ENCODE measurements at places on chromosomes 12 and 14. TPM values are rescaled to one million over a fixed set of nuclear protein-coding genes. Genes with fewer than 3 reads are reported as not detected.

The GALNT16 gene
- 10.3 TPM for total RNA-seq

The LIN7A gene
- 37.9 TPM for total RNA-seq

The GPR68 gene
- total RNA-seq: 4.4 TPM

The CCDC60 gene
- total RNA-seq: not detected

The CEBPE gene
- not detected for total RNA-seq

The GALNT6 gene
- not detected for total RNA-seq

The MAGOHB gene
- total RNA-seq: 31.0 TPM

The ADAM21 gene
- total RNA-seq: not detected

The DACT1 gene
- total RNA-seq: 269 TPM

The CKAP4 gene
- total RNA-seq: 19.7 TPM

The LGMN gene
- total RNA-seq: 28.8 TPM

The C1QL4 gene
- not detected for total RNA-seq

The CYP27B1 gene
- total RNA-seq: 0.94 TPM

All from parietal lobe (tissue), 2 donors.